ENCODE measurements at places on chromosomes 1 and 21.

DNA sequence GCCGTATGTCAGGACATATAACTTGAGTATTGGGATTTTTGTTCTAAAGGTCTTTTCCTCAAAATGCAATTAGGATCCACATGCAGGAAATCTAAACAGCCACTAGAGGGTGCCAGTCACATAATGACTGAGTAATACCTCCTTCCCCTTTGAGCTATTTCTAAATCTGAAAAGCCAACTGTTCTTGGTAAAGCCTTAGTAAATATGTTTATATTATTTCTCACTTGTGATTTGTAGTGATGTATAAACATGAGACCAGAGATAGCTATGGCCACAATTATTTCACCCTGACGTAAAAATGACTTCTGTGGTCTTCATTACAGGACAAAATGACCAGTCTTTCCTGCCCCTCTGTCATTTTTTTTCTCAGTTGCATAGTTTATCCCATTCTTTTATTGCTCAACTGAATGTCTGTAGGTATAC lies 41.0 kb upstream of the DR1 start:
- peak; percentile 75 for DNase-seq

- DNase-seq = no peak
These were observed 12.2 kb upstream of the TCEA3 start for GRCh38 chr1:23436520-23437354.

GRCh38 chr1:103513711-103514110 lies 11.8 kb upstream of the RNPC3 start:
- peak; percentile 20 for DNase-seq

- DNase-seq = no peak
These were observed 59.9 kb downstream of the ARHGEF16 start for GRCh38 chr1:3514404-3514803.

GRCh38 chr21:35164380-35164779 lies 115.3 kb upstream of the RUNX1 start:
- no peak for DNase-seq

- DNase-seq = no peak
These were observed 114.5 kb upstream of the KCNK2 start for GRCh38 chr1:214967865-214968575.

DNA sequence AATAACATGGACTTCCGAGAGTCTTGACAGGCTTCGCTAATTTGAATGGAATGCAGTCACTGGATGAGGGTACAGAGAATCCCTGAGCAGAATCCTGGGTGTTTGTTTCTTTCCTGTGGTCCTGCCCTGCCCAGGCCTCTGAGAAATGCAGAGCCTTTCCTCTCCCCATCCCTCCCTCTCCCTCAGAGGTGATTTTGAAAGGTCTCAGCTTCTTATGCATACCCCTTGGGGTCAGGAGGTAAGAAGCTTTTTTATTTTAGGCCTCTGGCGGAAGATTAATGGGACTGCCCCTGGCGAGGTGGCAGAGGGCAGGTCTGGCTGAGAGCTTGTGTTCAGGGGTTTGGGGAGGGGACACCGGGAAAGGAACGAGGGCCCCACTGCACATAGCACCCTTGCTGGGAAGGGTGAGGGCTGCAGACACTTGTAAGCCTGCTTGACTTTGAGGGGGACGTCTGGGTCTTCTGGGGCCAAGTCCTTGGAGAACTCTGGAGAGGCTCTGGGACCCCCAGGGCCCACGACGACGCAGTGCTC lies 116.5 kb upstream of the SLC45A1 start:
- peak; percentile 34 for DNase-seq

DNA sequence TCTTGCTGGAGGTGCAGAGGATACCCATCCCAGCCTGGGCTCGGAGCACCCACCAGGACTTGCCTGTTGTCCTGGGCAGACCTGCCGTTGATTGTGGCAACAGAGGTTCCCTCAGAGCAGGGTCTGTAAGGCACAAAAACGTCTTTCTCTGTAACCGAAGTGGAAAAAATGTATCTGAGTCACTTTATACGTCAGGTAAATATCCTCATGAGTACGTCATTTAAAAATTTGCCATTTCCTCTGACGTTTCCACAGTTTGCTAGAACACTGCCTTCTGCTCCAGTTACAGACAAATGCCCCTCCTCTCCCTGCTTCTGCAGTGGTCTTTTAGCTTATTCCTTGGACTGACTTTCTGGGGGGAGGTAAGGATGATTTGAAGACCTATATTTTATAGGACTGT lies 326.8 kb downstream of the HHAT start:
- DNase-seq = no peak

DNA sequence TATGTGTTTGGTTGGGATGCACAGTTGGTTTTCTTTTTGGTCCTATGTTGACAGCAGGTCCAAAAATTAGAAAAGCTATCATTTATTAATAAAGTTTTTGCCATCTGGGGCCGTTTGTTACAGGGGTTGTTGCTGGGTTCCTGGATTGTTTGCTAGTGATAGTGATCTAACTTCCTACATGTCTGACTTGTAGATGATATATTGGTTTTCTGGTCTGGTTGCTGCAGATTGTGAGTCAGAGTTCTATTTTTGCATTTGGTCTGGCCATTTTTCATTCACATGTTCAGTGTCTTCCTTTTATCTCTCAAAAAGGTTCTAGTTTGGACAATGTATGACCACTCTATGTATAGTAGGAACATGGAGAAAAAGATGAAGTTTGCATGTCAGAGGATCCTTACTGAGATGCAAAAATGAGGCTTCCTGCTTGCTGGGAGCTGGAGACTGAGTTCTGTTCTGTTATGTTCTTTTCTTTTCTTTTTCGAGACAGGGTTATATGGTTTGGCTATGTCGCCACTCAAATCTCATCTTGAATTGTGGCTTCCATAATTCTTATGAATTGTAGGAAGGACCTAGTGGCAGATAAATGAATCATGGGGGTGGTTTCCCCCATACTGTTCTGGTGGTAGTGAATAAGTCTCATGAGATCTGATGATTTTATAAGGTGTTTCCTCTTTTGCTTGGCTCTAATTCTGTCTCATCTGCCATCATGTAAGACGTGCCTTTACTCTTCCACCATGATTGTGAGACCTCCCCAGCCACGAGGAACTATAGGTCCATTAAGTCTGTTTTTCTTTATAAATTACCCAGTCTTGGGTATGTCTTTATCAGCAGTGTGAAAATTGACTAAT lies 4.2 kb upstream of the NVL start:
- peak; percentile 24 for DNase-seq

DNA sequence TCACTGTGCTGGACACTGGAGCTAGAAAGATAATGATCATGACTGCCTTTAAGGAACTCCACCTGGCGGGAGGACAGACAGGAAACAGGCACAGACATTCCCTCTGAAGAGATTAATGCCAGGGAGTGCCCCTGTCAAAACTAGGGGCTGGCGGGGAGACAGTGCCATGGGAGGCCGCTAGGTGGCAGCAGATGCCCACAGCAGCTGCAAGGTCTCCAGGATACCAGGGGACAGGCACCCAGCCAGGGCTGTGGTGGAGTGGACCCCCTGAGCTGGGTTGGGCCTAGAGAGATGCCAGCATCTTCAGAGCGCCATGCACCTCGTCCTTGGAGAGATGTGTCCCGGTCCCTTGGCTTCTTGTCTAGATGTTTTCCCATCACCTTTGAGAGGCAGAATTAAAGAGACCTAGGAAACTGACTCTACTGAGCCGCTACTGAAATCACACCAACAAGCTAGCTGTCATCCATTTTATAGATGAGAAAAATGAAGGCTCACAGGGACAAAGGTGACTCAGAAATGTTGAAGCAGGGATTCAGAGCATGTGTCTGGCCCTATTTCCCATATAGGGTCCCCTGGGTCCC lies 3.6 kb downstream of the REN start:
- peak; percentile 82 for DNase-seq

DNA sequence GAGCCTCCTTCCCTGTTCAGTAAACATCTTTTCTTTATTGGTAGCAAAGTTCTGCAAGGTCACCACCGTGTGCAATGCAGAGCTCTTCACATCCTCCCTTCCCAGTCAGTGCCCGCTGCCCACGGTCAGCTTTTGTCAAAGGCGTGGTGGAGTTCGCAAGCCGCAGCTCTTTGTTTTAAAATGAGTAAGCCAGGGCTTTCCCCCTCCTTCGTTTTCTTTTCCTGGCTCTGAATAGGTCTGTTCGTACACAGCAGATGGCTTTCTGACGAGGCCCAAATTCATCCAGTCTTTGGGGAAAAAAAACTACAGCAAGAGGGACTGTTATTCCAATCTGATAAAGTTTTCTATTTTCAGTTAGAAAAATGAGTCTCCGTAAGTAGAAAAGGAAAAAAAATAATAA lies 153.2 kb downstream of the LRIG2 start:
- DNase-seq = peak; percentile 29
